A375 (cell line): ENCODE measurements at places on chromosomes 3 and 15. TPM values are rescaled to one million over a fixed set of nuclear protein-coding genes. Genes with fewer than 3 reads are reported as not detected.

The LYZL4 gene
- 0.34 TPM in 1 of 2 replicates, not detected in the other for total RNA-seq

The C3orf70 gene
- total RNA-seq, result 1.3 and 1.9 TPM in 2 replicates

The PLS1 gene
- total RNA-seq, result 7.4 and 8.8 TPM in 2 replicates

The GP9 gene
- not detected in 2 replicates for total RNA-seq

The DET1 gene
- 5.8 and 8.0 TPM in 2 replicates for total RNA-seq

The PTPN23 gene
- 30.4 and 38.9 TPM in 2 replicates for total RNA-seq

The OR5H15 gene
- total RNA-seq, result not detected in 2 replicates

The PLIN1 gene
- not detected in 2 replicates for total RNA-seq

The NSUN3 gene
- total RNA-seq, result 10.0 and 15.3 TPM in 2 replicates

The KCNAB1 gene
- 0.41 and 1.3 TPM in 2 replicates for total RNA-seq

The PCLAF gene
- total RNA-seq, result 56.8 and 59.8 TPM in 2 replicates

The RPP25 gene
- total RNA-seq, result 32.4 and 33.1 TPM in 2 replicates

The SYNM gene
- total RNA-seq, result 21.6 and 24.0 TPM in 2 replicates

The STAC gene
- total RNA-seq, result 7.3 and 11.9 TPM in 2 replicates

The IQSEC1 gene
- 15.7 and 17.1 TPM in 2 replicates for total RNA-seq

The TTLL3 gene
- 11.8 and 15.3 TPM in 2 replicates for total RNA-seq

The PLA2G4E gene
- total RNA-seq, result not detected in 2 replicates

The MRPS22 gene
- 132 and 166 TPM in 2 replicates for total RNA-seq

The SUCNR1 gene
- total RNA-seq, result not detected in 2 replicates

The CLDN16 gene
- total RNA-seq, result not detected in 2 replicates

The SLC6A11 gene
- 0.04 TPM in 1 of 2 replicates, not detected in the other for total RNA-seq

The EHHADH gene
- 2.5 and 4.9 TPM in 2 replicates for total RNA-seq

The LXN gene
- total RNA-seq, result not detected in 2 replicates

The UPK1B gene
- not detected in 2 replicates for total RNA-seq

The NXPE3 gene
- total RNA-seq, result 5.7 and 7.5 TPM in 2 replicates

The CFAP100 gene
- not detected in 2 replicates for total RNA-seq

The ANKRD63 gene
- 0.34 and 0.37 TPM in 2 replicates for total RNA-seq

The LRTM1 gene
- total RNA-seq, result not detected in 2 replicates

The SNUPN gene
- total RNA-seq, result 28.7 and 29.4 TPM in 2 replicates
